Lower lobe of right lung (tissue), 2 donors: ENCODE measurements at places on chromosomes 6 and 20. TPM values are rescaled to one million over a fixed set of nuclear protein-coding genes. Genes with fewer than 3 reads are reported as not detected.

- no peaks in the 10 kb centered on the region for H3K36me3 ChIP-seq
- peak overlapping the region; percentile 21 for H3K27ac ChIP-seq
- H3K27me3 ChIP-seq, result no peaks in the 10 kb centered on the region
- DNase-seq, result no peak
- H3K4me1 ChIP-seq, result peaks cover 37% of the 10 kb centered on the region
- no peak overlapping the region for H3K4me3 ChIP-seq
Measured at GRCh38 chr6:11460001-11460668, 77.4 kb upstream of the TMEM170B start.

GRCh38 chr6:40011844-40012243, 77.6 kb upstream of the MOCS1 start:
- no peak overlapping the region for H3K27ac ChIP-seq
- DNase-seq, result no peak
- H3K4me3 ChIP-seq, result no peak overlapping the region
- H3K27me3 ChIP-seq, result no peaks in the 10 kb centered on the region

GRCh38 chr6:34196116-34196832, 40.4 kb upstream of the HMGA1 start:
- H3K4me3 ChIP-seq, result peak overlapping the region; percentile 68
- H3K27ac ChIP-seq, result peak overlapping the region; percentile 31
- peaks cover 8% of the 10 kb centered on the region for H3K4me1 ChIP-seq
- no peaks in the 10 kb centered on the region for H3K27me3 ChIP-seq

DNA sequence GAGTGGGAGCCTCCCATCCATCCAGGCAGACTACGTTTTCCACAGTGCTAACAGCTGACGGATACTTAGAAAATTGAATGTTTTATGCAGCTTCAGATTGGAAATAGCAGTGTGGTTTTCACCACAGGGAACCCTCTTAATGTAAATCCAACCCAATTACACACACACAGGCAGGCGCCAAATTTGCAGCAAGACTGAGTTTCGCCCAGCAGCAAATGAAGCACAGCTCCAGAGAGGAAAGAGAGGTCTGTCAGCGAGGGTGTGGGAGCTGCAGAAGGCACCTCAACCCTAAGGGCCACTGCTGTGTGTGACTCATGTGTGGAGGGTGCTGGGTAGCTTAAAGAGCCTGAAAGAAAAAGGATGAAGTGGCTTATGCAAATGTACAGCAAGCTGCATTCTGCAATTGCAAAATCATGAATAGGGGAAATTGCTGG, 365.7 kb downstream of the MAFB start:
- no peaks in the 10 kb centered on the region for H3K4me1 ChIP-seq
- peak; percentile 62 for DNase-seq
- H3K36me3 ChIP-seq, result no peaks in the 10 kb centered on the region
- no peak overlapping the region for H3K27ac ChIP-seq
- no peak overlapping the region for H3K4me3 ChIP-seq
- no peaks in the 10 kb centered on the region for H3K27me3 ChIP-seq

GRCh38 chr6:135163440-135163738, 17.7 kb upstream of the MYB start:
- H3K36me3 ChIP-seq, result no peaks in the 10 kb centered on the region
- no peak overlapping the region for H3K27ac ChIP-seq
- DNase-seq, result no peak

- DNase-seq, result no peak
- H3K27ac ChIP-seq, result no peak overlapping the region
- peaks cover 34% of the 10 kb centered on the region for H3K4me1 ChIP-seq
- H3K4me3 ChIP-seq, result no peak overlapping the region
- H3K36me3 ChIP-seq, result no peaks in the 10 kb centered on the region
- no peaks in the 10 kb centered on the region for H3K27me3 ChIP-seq
Measured at GRCh38 chr6:142850679-142851423, 94.1 kb downstream of the HIVEP2 start.

DNA sequence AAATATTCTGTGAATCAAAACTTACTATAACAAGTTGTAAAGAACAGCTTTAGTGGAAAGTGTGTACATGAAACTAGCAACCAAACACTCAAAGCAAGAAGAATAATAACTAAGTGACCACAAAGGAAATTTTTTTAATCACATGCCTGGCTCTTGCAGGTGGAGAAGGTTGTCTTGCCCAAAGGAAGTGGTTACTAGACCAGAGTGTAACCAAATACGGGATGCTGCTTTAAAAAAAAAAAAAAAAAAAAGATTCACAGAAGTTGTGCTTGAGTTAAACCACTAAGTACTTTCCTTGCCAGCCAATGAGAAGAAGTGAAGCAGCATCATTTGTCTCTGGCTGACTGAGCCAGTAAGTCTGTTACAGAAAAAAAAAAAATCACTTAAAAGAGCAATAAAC, 19.1 kb upstream of the HLA-DQB1 start:
- no peak overlapping the region for H3K27ac ChIP-seq
- no peak for DNase-seq
- no peaks in the 10 kb centered on the region for H3K36me3 ChIP-seq
- H3K4me3 ChIP-seq, result no peak overlapping the region

Gene GSTA2
- 4.8 TPM for total RNA-seq

- H3K36me3 ChIP-seq, result no peaks in the 10 kb centered on the region
- no peak for DNase-seq
- no peak overlapping the region for H3K4me3 ChIP-seq
- no peaks in the 10 kb centered on the region for H3K4me1 ChIP-seq
- no peaks in the 10 kb centered on the region for H3K27me3 ChIP-seq
- H3K27ac ChIP-seq, result no peak overlapping the region
Measured at GRCh38 chr6:87806099-87806498, 104.1 kb upstream of the AKIRIN2 start.

DNA sequence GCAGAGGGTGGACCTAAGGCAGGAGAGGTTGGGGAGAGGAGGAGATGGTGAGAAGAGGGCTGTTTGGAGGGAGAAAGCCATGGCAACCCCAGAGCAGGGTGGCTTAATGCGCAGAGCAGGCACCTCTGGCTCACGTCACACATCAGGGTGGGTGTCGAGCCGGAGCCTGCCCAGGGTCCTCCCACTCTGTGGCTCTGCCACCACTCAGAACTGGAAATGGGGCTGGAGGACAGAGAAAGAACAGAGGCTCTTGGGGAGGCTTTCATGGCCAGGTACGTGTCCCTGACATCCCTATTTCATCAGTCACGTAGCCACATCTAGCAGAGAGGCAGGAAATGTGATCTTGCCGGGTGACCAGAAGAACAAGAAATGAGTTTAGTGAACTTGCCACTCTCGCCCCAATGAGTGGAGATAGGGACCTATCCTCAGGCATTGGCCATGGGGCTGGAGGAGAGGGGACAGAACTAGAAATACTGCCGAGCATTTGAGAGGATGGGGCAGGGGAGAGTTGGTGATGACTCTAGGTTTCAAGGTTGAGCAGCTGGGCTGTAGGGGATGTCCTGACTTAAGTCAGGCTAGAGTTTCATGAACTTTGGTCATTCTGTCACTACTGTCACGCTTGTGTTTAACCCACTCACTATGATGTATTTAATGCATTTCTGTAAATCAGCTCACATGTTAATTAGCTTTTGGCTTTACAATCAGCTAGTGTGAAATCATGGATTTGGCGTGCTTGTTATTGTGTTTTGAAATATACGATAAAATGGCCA, 52.7 kb downstream of the CDH26 start:
- H3K36me3 ChIP-seq, result no peaks in the 10 kb centered on the region
- H3K4me3 ChIP-seq, result no peak overlapping the region
- no peaks in the 10 kb centered on the region for H3K27me3 ChIP-seq
- H3K4me1 ChIP-seq, result no peaks in the 10 kb centered on the region
- no peak overlapping the region for H3K27ac ChIP-seq

Gene TRIM40
- not detected for total RNA-seq

DNA sequence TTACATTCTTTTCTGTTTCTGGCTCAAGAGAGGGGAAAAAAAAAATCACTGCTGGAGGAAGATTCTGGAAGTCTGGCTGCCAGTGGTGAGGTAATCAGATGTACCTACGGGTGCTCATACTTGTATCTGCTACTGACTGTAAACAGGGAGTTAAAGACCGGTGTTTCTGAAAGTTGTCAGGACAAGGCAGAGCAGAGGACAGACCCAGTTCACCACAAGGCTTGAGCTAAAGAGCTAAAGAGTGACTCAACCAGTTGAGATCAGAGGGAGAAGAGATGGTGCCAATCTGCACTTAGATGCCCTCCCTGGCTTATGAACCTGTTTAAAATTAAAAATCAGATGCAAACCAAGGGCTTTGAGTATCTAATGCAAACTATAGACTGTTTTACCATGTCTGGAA, 55.4 kb downstream of the CEP162 start:
- no peaks in the 10 kb centered on the region for H3K27me3 ChIP-seq
- no peaks in the 10 kb centered on the region for H3K4me1 ChIP-seq
- no peak for DNase-seq

Gene CAGE1
- not detected for total RNA-seq

Gene DUSP15
- total RNA-seq, result 0.80 TPM

- DNase-seq, result no peak
- no peak overlapping the region for H3K4me3 ChIP-seq
- peaks cover 6% of the 10 kb centered on the region for H3K4me1 ChIP-seq
- H3K36me3 ChIP-seq, result no peaks in the 10 kb centered on the region
Measured at GRCh38 chr6:111992851-111993250, 61.1 kb upstream of the CCN6 start.

- no peaks in the 10 kb centered on the region for H3K36me3 ChIP-seq
- no peak for DNase-seq
- peak overlapping the region; percentile 49 for H3K27ac ChIP-seq
- no peaks in the 10 kb centered on the region for H3K27me3 ChIP-seq
- H3K4me3 ChIP-seq, result no peak overlapping the region
- H3K4me1 ChIP-seq, result peaks cover 72% of the 10 kb centered on the region
Measured at GRCh38 chr6:25302677-25303128, 23.5 kb downstream of the CARMIL1 start.

Gene SRSF6
- total RNA-seq, result 145 TPM

Gene BPIFB2
- 0.21 TPM for total RNA-seq

DNA sequence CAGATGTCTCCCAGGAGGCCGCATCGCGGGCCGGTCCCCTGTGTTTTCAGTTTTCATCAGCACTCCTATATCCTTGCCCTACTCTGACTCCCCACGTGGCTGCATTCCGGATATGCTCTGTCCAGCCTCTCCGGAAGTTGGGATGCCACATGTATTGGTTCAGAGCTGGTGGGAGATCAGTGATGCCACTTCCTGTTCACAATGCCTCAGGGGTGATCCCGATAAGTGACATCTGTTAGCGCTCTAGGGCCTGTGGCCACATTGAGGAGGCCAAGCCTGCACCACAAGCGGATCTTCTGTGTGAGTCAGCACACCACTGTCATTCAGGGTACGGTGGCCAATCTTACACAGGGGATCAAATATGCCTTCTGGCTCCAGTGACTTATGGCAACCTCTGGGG, 57.8 kb downstream of the PPP1R3G start:
- DNase-seq, result no peak
- H3K4me3 ChIP-seq, result no peak overlapping the region
- no peaks in the 10 kb centered on the region for H3K4me1 ChIP-seq
- H3K27me3 ChIP-seq, result no peaks in the 10 kb centered on the region
- H3K27ac ChIP-seq, result no peak overlapping the region
- H3K36me3 ChIP-seq, result no peaks in the 10 kb centered on the region

Gene LST1
- total RNA-seq, result 127 TPM

- H3K27ac ChIP-seq, result no peak overlapping the region
- no peaks in the 10 kb centered on the region for H3K27me3 ChIP-seq
- no peak overlapping the region for H3K4me3 ChIP-seq
- DNase-seq, result no peak
- H3K4me1 ChIP-seq, result peaks cover 16% of the 10 kb centered on the region
- peaks cover 85% of the 10 kb centered on the region for H3K36me3 ChIP-seq
Measured at GRCh38 chr6:160102956-160103824, 18.4 kb upstream of the SLC22A1 start.

DNA sequence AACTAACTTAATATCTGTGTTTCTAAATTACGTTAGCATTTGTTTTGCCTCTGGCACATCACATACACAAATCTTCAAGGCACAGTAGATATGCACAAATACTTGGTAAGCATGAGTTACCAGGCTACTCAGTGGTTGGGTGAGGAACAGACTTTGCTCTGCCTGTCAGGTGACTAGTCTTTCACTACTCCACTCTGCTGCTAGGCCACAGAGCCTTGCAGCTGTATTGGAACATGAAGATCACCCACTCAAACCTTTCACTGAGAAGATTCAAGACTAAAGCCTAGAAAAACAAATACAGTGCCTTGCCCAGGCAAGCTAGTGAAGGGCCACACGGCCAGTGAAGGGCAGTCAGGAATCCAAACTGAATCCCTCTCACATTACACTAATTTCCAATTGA, 47.0 kb downstream of the DTNBP1 start:
- H3K36me3 ChIP-seq, result peaks cover 8% of the 10 kb centered on the region
- no peak overlapping the region for H3K4me3 ChIP-seq
- peaks cover 20% of the 10 kb centered on the region for H3K4me1 ChIP-seq
- H3K27ac ChIP-seq, result no peak overlapping the region
- no peaks in the 10 kb centered on the region for H3K27me3 ChIP-seq
- DNase-seq, result no peak

GRCh38 chr6:29537714-29538403, 21.7 kb downstream of the UBD start:
- H3K27ac ChIP-seq, result no peak overlapping the region
- H3K4me1 ChIP-seq, result no peaks in the 10 kb centered on the region
- no peaks in the 10 kb centered on the region for H3K27me3 ChIP-seq
- H3K36me3 ChIP-seq, result no peaks in the 10 kb centered on the region

- H3K27me3 ChIP-seq, result no peaks in the 10 kb centered on the region
- no peak overlapping the region for H3K27ac ChIP-seq
- H3K4me1 ChIP-seq, result no peaks in the 10 kb centered on the region
- H3K36me3 ChIP-seq, result no peaks in the 10 kb centered on the region
- DNase-seq, result no peak
Measured at GRCh38 chr6:114327074-114327473, 15.7 kb downstream of the HS3ST5 start.

Gene OXT
- not detected for total RNA-seq

- no peaks in the 10 kb centered on the region for H3K36me3 ChIP-seq
- peak overlapping the region; percentile 5 for H3K27ac ChIP-seq
- H3K4me3 ChIP-seq, result no peak overlapping the region
- H3K27me3 ChIP-seq, result no peaks in the 10 kb centered on the region
- DNase-seq, result peak; percentile 60
Measured at GRCh38 chr20:47489448-47489872, 12.2 kb upstream of the NCOA3 start.

Gene MRAP2
- total RNA-seq, result 0.74 TPM

DNA sequence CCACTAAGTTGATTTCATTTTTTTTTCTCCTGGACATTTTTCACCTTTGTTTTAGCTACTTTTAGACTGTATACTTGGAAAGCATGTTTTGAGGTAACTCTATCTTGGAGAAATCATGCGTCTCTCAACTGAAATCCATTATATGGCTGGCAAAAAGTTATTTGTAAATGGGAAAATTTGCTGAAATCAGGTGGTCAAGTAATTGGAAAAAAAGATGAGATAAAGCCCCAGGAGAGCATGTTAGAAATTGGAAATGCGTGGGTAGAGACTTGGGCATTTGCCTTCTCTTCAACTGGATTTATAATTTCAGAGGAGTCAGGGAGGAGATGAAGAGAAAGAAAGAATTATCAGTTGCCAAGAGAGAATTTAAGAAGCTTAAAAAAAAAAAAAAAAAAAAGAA, 217.1 kb upstream of the MAP3K7 start:
- no peak for DNase-seq
- no peaks in the 10 kb centered on the region for H3K4me1 ChIP-seq
- H3K36me3 ChIP-seq, result no peaks in the 10 kb centered on the region
- H3K27ac ChIP-seq, result no peak overlapping the region
